NCI-H2081 treated with DMSO at 0.1 percent for 48 hours (cell line): ENCODE measurements at places on chromosomes 13 and 19.

- DNase-seq = no peak
Measured at GRCh38 chr19:46755077-46755852, 9.0 kb upstream of the STRN4 start.

- no peak for DNase-seq
Measured at GRCh38 chr13:35292329-35292728, 184.2 kb downstream of the MAB21L1 start.

DNA sequence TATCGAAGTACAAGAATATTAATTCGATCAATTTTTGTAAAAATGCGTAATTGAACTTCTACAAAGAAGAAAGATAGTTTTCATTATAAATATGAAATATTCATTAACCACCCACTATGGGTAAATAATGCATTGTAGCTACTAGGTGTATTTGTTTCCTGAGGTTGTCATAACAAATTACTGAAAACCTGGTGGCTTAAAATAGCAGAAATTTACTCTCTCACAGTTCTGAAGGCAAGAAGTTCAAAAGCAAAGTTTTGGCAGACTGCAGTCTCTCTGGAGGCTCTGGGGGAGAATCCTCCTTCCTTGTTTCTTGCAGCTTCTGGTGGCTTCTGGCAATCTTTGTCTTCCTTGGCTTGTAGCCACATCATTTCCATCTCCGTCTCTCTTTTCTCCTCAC lies 99.2 kb upstream of the MIR17HG start:
- no peak for DNase-seq

DNA sequence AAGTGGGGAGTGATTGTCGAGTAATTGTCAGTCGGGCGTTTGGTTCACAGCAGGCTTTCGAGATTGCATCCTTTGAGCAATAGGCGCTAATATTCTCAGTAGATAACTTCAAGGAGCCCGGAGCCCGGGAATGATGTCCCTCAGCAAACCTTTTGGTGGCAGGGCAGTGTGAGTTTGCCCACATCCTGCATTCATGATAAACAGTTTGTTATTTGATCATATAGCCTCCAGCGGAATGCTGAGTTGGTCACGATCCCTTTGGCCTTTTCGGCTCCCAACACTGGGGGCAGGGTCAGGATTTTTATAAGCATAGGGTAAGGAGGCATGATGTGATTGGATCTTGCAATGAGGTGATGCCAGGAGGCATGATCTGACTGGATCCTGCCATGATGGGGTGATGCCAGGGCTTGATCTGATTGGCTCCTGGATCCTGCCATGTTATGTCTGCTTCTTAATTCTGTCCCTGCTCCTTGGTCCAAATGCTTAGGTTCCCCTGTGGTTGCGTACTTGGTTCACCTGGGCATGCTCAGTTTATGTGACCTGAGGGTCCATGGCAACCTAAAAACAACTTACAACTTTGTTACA lies 38.2 kb upstream of the IGSF23 start:
- DNase-seq = no peak

- DNase-seq = no peak
Measured at GRCh38 chr13:37207691-37208451, 102.4 kb upstream of the CSNK1A1L start.

DNA sequence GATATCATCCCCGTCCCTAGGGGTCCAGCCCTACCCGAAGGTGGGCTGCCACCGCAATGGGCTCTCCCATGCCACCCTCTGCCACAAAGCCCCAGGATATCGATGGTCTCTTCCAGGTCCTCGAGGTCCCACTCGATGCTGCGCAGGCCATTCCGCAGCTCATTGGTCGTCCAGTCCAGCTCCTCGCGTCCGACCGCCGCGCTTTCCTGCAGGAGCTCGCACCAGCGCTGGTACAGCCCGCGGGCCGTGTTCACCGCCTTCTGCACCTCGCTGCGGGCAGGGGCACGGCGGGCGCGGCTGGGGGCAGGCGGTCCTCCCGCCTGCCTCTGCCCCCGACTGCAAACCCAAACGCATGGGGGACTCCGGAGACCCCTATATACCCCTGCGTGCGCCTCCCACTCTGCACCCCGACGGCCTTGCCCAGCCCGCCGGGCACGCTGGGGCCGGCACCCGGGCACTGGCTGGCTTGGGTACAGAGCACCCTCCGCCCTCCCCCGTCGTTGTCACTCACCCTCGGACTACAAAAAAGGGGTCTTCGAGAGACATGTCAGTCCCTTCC lies 468 bp downstream of the STX10 start:
- DNase-seq = no peak

- no peak for DNase-seq
Measured at GRCh38 chr13:80458543-80458942, 117.6 kb upstream of the SPRY2 start.

GRCh38 chr13:51663973-51664957 lies 80.0 kb downstream of the WDFY2 start:
- no peak for DNase-seq

GRCh38 chr13:105972811-105973590 lies 562.5 kb downstream of the EFNB2 start:
- DNase-seq = no peak

GRCh38 chr13:48873587-48873986 lies 102.1 kb upstream of the FNDC3A start:
- no peak for DNase-seq

DNA sequence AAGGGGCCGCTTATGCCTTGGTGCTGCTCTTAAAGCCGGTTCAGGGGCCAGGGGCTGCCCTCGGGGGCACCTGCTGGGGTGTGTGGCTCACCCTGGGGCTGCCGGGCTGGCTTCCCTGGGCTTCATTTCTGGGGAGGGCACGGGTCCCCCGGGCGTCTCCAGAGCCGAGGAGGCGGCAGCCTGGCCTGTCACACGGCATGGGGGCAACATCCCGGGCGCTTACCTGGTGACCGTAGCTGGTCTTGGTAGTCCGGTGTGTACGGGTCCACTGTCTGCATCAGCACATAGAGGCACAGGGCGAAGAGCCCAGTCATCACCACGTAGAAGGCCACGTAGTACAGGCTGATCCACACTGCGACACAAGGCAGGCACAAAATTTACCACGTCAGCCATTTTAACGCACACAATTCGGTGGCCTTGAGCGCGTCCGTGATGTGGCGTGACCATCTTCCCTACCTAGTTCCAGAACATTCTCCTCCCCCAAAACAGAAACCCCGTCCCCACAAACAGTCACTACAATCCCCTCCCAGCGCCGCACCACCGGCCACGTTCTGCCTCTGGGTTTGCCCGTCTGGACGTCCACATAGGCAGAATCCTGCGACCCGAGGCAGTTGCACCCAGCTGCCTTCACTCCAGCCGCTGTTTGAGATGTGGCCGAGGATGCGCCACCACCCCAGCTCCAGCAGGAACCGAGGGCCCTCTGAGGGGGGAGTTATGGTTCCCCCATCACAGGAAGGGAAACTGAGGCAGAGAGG lies 3.2 kb downstream of the ATP4B start:
- DNase-seq = no peak

GRCh38 chr13:111975539-111976473 lies 91.1 kb upstream of the SOX1 start:
- DNase-seq = no peak

- no peak for DNase-seq
Measured at GRCh38 chr13:51849145-51850101, 4.4 kb upstream of the TMEM272 start.

DNA sequence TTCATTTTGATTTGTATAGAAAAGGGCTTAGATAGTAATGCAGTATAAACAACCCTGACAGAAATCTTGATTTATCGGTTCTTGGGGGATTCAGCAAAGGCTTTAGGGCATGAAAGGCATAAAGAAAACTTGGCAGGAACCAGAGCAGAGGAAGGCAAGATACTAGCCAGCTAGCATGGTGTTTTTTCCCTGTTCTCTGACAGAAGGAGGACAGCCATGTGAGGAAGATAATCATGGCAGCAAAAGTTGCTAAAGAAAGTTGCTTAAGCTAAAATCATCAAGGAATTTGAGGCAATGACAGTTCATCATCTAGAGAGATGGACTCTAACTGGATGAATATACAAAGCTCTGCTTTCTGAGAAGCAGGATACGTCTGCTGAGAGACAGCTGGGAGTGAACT lies 294.1 kb downstream of the KCNRG start:
- DNase-seq = no peak

- DNase-seq = no peak
Measured at GRCh38 chr13:79090552-79091124, 315.4 kb downstream of the RBM26 start.

DNA sequence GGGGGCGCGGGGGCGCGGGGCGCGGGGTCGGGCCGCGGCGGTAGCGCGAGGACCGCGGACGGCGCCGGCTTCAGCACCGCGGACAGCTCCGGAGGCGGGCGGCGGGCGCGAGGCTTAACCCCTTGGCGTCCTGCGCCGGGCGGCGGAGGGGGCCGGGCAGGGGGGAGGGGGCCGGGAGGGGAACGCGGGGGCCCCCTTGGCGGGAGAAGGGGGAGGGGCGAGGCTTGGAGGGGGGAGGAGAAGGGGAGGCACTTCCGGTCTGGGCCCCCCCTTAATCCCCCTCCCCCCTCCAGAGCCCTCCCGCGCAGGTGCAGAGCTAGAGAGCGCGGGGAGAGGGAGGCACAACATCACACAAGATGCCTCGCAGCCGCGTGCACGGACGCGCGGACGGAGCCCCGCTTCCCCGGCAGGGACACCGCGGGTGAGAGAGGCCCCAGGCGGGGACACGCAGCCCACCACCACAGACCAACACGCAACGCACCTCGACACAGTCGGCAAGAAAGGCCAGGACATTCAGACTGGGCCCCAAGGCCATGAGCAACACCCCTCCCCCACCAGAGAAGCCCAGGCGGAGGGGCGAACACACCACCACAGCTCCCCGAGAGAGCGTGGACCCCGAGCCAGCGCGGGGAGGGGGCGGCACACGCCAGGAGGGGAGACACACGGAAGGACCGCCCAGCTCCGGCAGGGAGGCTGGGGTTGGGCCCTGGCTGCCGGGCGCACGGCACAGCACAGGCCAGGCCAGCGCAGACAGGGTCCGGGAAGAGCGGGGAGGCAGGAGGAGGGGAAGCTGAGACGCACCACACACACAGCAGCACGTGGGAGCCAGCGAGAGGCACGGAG lies 24.1 kb downstream of the SHANK1 start:
- DNase-seq = no peak

GRCh38 chr19:46373491-46374359 lies 26.8 kb downstream of the PPP5C start:
- DNase-seq = peak; percentile 86

- DNase-seq = no peak
Measured at GRCh38 chr19:871446-872265, 12.2 kb downstream of the CFD start.

DNA sequence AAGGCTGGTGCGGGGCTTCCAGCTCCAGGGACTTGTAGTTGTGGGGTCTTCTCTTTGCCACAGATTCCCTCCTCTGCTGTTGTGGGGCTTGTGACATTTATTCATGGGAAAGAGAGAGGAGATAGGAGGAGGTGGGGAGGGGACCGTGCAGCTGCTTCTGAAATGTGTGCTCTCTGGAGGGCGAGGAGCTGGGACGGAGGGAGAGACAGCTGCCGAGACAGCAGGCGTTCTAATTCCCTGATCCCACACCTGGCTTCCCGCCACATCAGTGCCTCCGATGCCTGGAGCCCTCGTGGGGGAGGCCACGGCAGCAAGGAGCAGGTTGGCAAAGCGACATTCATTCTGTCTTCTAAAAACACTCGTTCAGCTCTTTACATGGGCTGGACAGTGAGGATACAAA lies 164.4 kb downstream of the USP12 start:
- DNase-seq = peak; percentile 25

DNA sequence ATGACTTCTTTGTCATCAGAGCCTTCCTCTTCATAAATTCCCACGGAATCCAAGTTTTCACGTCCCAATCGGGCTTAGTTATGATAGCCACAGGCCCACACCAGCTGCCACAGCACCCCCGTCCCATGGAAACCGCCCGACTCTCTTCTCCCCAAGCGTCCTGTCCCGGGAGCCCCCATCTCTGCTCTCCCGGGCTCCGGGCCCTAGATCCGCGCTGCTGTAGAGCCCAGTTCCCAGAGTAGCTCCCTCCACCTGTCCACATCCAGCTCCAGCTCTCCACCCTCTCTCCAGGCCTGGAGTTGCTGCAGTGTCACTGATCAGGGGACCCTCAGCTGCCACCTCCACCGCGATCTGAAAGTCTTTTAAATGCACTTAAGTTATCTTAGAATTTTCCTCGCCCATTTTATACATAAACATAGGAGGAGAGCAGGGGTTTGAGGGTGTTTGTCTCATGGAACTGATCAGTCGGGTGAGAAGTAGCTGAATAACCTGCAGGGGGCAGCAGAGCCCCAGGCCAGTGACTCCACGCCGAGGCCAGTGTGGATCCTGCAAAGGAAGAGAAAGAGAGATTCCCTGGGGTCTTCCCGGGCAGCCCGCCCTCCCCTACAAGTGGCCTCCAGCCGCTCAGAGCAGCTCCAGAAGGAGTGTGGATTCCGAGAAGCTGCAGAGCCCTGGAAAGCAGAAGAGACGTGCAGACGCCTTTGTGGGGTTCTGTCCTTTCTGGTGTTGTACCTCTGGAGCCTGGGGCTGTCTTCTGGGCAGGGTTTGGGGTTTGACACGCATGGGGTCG lies 1.1 kb upstream of the ZNF763 start:
- DNase-seq = no peak

DNA sequence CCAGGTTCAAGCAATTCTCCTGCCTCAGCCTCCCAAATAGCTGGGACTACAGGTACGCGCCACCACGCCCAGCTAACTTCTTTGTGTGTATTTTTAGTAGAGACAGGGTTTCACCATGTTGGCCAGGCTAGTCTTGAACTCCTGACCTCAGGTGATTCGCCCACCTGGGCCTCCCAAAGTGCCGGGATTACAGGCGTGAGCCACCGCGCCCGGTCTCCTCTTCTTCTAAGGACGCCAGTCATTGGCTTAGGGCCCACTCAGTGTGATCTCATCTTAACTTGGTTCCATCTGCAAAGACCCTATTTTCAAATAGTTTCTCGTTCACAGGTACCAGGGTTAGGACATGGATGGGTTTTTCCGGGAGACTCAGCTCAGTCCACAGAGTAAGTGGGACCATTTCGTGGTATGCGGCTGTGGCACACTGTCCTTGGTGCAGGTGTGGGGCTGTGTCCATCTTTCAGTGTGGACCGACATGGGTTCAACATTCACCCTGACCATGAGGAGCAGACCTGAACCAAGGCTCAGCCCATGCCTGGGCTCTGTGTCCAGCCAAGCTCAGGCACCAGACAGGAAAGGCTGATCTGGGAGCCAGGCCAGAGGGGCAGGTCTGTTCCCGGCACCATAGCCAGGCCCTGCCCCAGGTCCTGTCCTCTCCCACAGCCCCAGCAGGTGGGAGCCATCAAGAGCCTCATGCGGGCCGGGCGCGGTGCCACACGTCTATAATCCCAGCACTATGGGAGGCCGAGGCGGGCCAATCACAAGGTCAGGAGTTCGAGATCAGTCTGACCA lies 2.8 kb upstream of the MKNK2 start:
- no peak for DNase-seq

- no peak for DNase-seq
Measured at GRCh38 chr19:40348961-40349507, 539 bp downstream of the PLD3 start.

- DNase-seq = peak; percentile 19
Measured at GRCh38 chr19:36169084-36169760, 17.0 kb upstream of the COX7A1 start.

DNA sequence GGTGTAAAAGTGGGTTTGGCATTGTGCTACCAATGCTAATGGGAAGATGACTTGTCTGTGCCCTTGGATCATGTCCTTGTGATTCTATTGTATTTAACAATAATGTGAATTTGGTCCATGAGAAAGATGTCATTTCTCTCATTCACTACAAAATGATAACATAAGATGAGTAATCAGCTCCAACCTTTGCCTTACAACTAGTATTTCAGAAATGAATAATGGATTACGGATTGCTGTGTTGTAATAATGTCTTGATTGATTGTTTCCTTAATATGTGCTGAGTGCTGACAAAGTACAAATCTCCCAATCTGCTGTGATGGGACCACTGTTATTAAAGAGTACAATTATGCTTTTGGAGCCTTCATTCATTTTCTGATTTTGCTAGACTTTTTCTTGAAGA lies 375.0 kb downstream of the PCDH9 start:
- DNase-seq = no peak
